ENCODE measurements at places on chromosomes 7 and 10. TPM values are rescaled to one million over a fixed set of nuclear protein-coding genes. Genes with fewer than 3 reads are reported as not detected.

DNA sequence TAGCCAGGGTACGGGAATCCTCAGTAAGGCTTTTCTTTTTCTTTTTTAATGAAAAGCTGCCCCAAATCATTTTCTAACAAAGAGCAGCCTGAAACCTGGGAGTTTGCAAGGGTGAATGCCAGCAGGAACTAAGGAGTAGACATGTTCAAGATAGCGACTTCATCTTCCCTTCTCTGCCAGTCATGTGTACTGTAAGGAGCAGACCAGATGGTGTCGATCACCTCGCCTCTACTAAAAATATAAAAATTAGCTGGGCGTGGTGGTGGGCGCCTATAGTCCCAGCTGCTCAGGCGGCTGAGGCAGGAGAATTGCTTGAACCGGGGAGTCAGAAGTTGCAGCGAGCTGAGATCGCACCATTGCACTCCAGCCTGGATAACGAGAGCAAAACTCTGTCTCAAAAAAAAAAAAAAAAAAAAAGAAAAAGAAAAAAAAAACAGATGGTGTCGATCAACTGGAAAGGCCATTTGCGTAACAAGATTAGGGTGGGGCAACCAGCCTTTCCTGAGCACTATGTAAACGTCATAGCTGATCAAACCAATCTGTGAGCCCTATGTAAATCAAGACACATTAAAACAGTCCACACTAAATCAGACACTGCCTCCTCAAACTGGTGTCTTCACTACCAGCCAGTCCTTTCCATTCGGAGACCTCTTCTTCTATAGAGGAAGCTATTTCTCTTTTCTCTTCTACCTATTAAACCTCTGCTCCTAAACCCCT lies 33.8 kb downstream of the NOLC1 start:
- H3K27ac ChIP-seq, result no peak overlapping the region
- no peak overlapping the region for H3K4me3 ChIP-seq
- H3K27me3 ChIP-seq, result no peaks in the 10 kb centered on the region
- H3K4me1 ChIP-seq, result no peaks in the 10 kb centered on the region

The MAGI2 gene
- total RNA-seq, result 2.2 TPM

- no peaks in the 10 kb centered on the region for H3K36me3 ChIP-seq
- no peaks in the 10 kb centered on the region for H3K4me1 ChIP-seq
- H3K27me3 ChIP-seq, result no peaks in the 10 kb centered on the region
These were observed 33.2 kb downstream of the TMEM229A start for GRCh38 chr7:123999703-124000102.

The CADPS2 gene
- 9.7 TPM for total RNA-seq

DNA sequence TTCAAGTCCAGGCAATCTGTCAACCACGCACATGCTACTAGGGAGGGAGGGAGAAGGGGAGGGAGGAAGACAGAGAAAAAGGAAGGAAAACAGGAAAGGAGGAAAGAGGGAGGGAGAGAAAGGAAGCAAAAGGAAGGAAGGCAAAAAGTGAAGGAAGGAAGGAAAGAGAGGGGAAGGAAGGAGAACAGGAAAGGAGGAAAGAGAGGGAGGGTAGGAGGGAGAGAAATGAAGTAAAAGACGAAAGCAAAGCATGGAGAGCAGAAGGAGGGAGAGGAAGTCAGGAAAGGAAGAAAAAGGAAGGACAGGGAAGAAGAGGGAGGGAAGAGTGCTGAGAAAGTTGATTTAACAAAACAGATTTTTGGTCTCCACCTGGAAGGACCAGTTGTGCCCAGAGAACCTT lies 25.6 kb downstream of the KLF6 start:
- no peak overlapping the region for H3K4me3 ChIP-seq
- H3K27ac ChIP-seq, result no peak overlapping the region
- DNase-seq, result no peak
- no peaks in the 10 kb centered on the region for H3K36me3 ChIP-seq
- H3K4me1 ChIP-seq, result peaks cover 7% of the 10 kb centered on the region
- H3K27me3 ChIP-seq, result no peaks in the 10 kb centered on the region

DNA sequence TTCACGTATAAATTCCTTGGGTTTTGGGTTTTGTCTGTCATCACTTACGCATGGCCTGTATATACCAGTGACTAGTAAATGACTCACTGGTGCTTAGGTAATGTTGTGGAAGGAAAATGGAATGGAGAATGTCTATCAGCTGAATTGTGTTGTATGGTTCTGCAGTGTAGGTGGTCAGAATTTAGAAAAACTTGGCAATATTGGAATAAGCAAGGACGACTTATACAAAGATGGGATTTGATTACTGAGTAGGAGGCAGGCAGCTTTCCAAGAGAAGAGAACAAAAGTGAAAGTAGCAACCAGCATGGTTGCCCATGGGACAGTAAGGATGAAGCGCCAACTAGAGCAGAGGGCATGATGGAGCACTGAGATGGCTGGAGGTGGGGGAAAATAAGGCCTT lies 168.6 kb upstream of the CSTF2T start:
- H3K36me3 ChIP-seq, result no peaks in the 10 kb centered on the region
- no peaks in the 10 kb centered on the region for H3K4me1 ChIP-seq
- H3K4me3 ChIP-seq, result no peak overlapping the region
- no peak overlapping the region for H3K27ac ChIP-seq
- H3K27me3 ChIP-seq, result no peaks in the 10 kb centered on the region

The SCIN gene
- not detected for total RNA-seq

The RPEL1 gene
- total RNA-seq, result not detected

DNA sequence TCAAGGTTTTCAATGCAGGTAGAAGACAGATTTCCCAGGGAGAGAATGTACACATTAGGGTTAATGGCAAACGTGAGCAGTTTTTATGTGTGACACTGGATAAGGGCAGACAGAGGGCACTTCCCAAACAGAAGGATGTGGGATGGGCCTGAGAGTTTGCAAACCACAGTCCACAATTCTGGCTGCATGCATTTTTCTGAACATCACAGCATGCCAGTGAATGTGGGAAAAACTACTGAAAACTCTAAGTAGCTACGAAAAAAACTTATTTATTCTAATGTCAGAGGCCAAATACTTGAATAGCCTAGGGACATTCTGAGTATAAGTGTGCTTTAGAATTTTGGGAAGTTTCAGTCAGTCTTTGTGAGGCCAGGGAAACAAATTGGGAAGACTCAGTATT lies 145.9 kb downstream of the NRCAM start:
- H3K36me3 ChIP-seq, result no peaks in the 10 kb centered on the region
- no peak for DNase-seq
- no peaks in the 10 kb centered on the region for H3K4me1 ChIP-seq
- H3K27me3 ChIP-seq, result no peaks in the 10 kb centered on the region
- no peak overlapping the region for H3K27ac ChIP-seq
- H3K4me3 ChIP-seq, result no peak overlapping the region

- DNase-seq, result peak; percentile 9
- no peaks in the 10 kb centered on the region for H3K36me3 ChIP-seq
- no peaks in the 10 kb centered on the region for H3K4me1 ChIP-seq
- no peaks in the 10 kb centered on the region for H3K27me3 ChIP-seq
These were observed 99.2 kb downstream of the PDGFA start for GRCh38 chr7:420142-421093.

The FXYD4 gene
- total RNA-seq, result not detected

DNA sequence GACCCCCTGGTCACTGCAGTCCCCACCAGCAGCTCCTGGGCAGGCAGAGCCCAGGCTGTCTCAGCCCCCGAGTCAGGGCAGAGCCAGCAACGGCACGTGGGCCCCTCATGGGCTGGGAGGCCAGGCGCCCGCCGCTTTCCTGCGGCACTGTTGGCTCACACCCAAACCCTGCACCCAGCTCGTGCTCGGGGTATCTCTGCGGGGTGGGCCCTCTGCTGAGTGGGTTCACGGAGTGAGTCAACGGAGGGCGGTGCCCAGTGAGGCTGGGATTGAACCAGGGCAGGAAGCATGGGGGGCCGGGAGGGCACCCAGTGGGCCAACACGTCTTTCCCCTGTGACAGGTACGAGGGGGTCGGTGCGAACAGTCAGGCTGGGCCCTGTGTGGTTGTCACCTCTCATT lies 28.9 kb downstream of the ADAP1 start:
- no peaks in the 10 kb centered on the region for H3K4me1 ChIP-seq
- no peak overlapping the region for H3K4me3 ChIP-seq
- no peaks in the 10 kb centered on the region for H3K27me3 ChIP-seq
- no peaks in the 10 kb centered on the region for H3K36me3 ChIP-seq
- DNase-seq, result peak; percentile 51

All from right lobe of liver (tissue), 6 donors.